ENCODE measurements at places on chromosomes 12 and 14. TPM values are rescaled to one million over a fixed set of nuclear protein-coding genes. Genes with fewer than 3 reads are reported as not detected.

SYT10 gene
- not detected for total RNA-seq

PLEK2 gene
- 48.1 TPM for total RNA-seq

BCL11B gene
- 0.38 TPM for total RNA-seq

TEX22 gene
- 0.16 TPM for total RNA-seq

RGS6 gene
- not detected for total RNA-seq

RAD52 gene
- total RNA-seq = 15.1 TPM

C12orf54 gene
- total RNA-seq = not detected

ADAM21 gene
- under 0.01 TPM for total RNA-seq

CAPRIN2 gene
- total RNA-seq = 15.0 TPM

KERA gene
- not detected for total RNA-seq

NAV3 gene
- total RNA-seq = 25.1 TPM

WSCD2 gene
- total RNA-seq = not detected

LTBP2 gene
- 170 TPM for total RNA-seq

MYF5 gene
- total RNA-seq = not detected

OAS3 gene
- total RNA-seq = 4.6 TPM

RFX4 gene
- not detected for total RNA-seq

TSPAN9 gene
- total RNA-seq = 24.9 TPM

Measured in mesangial cell (primary cell).